Lower lobe of right lung (tissue), 2 donors: ENCODE measurements at places on chromosomes 13 and 19. TPM values are rescaled to one million over a fixed set of nuclear protein-coding genes. Genes with fewer than 3 reads are reported as not detected.
A peak's percentile ranks its signal among the peaks of the same experiment; 100 is the strongest.

The CBY2 gene
- not detected for total RNA-seq

The C3 gene
- 1,321 TPM for total RNA-seq

The CEACAM3 gene
- total RNA-seq: 4.3 TPM

The ZIM2 gene
- total RNA-seq: not detected

The SPC24 gene
- total RNA-seq: 1.8 TPM

The PSG6 gene
- not detected for total RNA-seq

The KLK3 gene
- not detected for total RNA-seq

GRCh38 chr13:106468744-106469590, 66.5 kb downstream of the EFNB2 start:
- no peak overlapping the region for H3K4me3 ChIP-seq
- no peak overlapping the region for H3K27ac ChIP-seq
- H3K36me3 ChIP-seq: no peaks in the 10 kb centered on the region
- no peaks in the 10 kb centered on the region for H3K4me1 ChIP-seq

GRCh38 chr19:10502524-10503001, 593 bp downstream of the KEAP1 start:
- H3K27me3 ChIP-seq: no peaks in the 10 kb centered on the region
- H3K4me1 ChIP-seq: peaks cover 51% of the 10 kb centered on the region
- DNase-seq: peak; percentile 97
- H3K4me3 ChIP-seq: peak overlapping the region; percentile 85
- H3K36me3 ChIP-seq: peaks cover 21% of the 10 kb centered on the region

GRCh38 chr19:18719541-18719940, 36.1 kb downstream of the CRTC1 start:
- H3K27me3 ChIP-seq: no peaks in the 10 kb centered on the region
- H3K27ac ChIP-seq: no peak overlapping the region

GRCh38 chr13:30119476-30119875, 187.9 kb downstream of the KATNAL1 start:
- H3K27me3 ChIP-seq: no peaks in the 10 kb centered on the region
- peaks cover 18% of the 10 kb centered on the region for H3K4me1 ChIP-seq
- DNase-seq: no peak
- H3K36me3 ChIP-seq: no peaks in the 10 kb centered on the region
- no peak overlapping the region for H3K27ac ChIP-seq
- H3K4me3 ChIP-seq: no peak overlapping the region

DNA sequence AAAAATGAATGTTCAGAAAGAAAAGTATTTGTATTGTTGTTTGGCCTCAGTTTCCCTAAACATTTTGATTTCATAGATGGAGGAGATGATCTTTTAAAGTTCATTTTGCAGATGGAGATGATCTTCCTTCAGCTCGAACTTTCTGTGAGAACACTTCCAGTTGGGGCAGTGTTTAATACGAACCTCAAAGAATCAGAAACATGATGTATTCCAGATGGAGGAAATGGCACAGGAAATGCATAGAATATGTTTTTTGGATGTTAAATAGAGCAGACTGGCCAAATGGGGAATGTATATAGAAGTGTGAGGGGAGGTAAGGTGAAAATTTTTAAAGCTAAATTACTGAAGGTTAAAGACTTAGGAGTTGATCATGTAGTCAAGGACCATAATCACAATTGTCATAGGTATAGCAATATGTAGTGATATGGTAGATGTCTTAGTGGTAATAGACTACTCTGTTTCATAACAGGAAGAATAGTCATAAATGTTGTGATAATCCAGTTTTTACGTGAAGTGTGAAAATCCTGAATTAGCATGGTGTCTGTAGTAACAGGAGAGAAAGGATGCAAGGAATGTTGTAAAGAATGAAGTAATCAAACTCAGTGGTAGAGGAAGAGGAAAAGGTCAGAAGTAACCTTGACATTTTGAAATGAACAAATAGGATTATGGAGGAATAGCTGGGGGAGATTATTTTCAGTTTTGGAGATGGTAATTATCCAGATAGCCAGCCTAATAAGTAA, 5.1 kb downstream of the RAP2A start:
- no peaks in the 10 kb centered on the region for H3K27me3 ChIP-seq
- H3K4me1 ChIP-seq: peaks cover 38% of the 10 kb centered on the region
- H3K4me3 ChIP-seq: no peak overlapping the region
- DNase-seq: no peak

GRCh38 chr13:38398711-38399493, 49.3 kb downstream of the UFM1 start:
- DNase-seq: no peak
- no peaks in the 10 kb centered on the region for H3K36me3 ChIP-seq
- H3K27me3 ChIP-seq: no peaks in the 10 kb centered on the region
- no peaks in the 10 kb centered on the region for H3K4me1 ChIP-seq
- H3K4me3 ChIP-seq: no peak overlapping the region

DNA sequence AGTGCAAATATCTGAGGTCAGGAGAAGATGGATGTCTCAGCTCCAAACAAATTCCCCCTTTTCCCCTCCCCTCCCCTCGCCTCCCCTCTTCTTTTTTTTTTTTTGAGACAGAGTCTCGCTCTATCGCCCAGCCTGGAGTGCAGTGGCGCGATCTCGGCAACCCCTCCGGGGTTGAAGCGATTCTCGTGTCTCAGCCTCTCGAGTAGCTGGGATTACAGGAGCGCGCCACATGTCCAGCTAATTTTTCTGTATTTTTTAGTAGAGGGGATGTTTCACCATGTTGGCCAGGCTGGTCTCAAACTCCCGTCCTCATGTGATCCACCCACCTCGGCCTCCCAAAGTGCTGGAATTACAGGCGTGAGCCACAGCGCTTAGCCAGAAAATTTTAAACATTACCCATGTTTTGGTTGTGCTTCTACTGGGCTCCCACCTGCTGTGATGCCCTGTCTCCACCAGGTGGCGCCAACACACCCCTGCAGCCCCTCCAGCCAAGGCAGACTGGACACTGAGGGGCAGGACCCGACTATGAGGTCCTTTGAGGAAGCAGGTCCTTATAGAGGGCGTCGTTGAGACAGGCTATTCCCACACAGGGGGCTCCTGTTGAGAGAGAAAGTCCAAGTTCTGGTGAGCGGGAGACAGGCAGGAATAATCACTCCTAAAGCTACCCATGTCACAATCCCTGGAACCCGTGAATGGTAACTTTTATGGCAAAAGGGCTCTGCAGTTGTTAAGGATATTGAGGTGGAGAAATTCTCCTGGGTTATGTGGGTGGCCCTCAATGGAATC, 6.3 kb downstream of the ERICH4 start:
- DNase-seq: peak; percentile 81
- peaks cover 23% of the 10 kb centered on the region for H3K4me1 ChIP-seq
- no peaks in the 10 kb centered on the region for H3K36me3 ChIP-seq
- H3K27me3 ChIP-seq: no peaks in the 10 kb centered on the region

GRCh38 chr13:79003989-79004898, 345.3 kb upstream of the OBI1 start:
- H3K4me3 ChIP-seq: no peak overlapping the region
- H3K4me1 ChIP-seq: no peaks in the 10 kb centered on the region
- no peaks in the 10 kb centered on the region for H3K27me3 ChIP-seq
- no peaks in the 10 kb centered on the region for H3K36me3 ChIP-seq

DNA sequence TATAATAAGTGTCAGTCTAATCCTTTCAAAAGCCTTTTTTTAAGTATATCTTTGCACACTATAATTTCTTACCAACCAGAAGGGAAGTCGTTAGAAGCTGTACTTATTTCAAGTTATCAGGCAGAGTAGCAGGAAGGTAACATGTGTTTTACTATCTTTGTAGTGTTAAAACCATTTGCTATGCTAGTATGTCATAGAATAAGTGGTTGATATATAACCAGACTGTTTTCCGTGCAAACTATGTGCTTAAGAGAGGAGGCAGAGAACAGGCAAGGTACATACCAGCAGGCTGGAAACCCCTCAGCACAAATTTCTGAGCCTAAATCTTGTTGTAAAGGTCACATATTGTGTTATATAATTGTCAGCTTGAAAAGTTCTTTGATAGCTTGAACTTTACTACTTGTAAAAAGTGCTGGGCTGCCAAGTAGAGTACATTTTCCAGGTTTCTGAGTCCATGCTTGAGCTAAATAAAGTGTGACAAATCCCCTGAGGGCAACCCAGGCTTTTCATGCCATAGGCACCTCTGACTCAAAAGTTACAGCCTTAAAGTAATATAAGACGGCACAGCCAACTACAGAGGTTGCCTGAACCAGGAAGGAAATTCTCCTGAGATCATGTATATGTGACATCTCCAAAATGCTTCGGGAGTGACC, 1297.4 kb downstream of the PCDH9 start:
- no peaks in the 10 kb centered on the region for H3K36me3 ChIP-seq
- no peaks in the 10 kb centered on the region for H3K27me3 ChIP-seq
- H3K27ac ChIP-seq: no peak overlapping the region
- no peak overlapping the region for H3K4me3 ChIP-seq
- H3K4me1 ChIP-seq: no peaks in the 10 kb centered on the region
- no peak for DNase-seq

GRCh38 chr13:40613914-40614313, 52.5 kb downstream of the FOXO1 start:
- no peaks in the 10 kb centered on the region for H3K27me3 ChIP-seq
- H3K27ac ChIP-seq: peak overlapping the region; percentile 14
- H3K4me1 ChIP-seq: peaks cover 66% of the 10 kb centered on the region
- H3K4me3 ChIP-seq: no peak overlapping the region

- DNase-seq: no peak
- no peak overlapping the region for H3K27ac ChIP-seq
- no peak overlapping the region for H3K4me3 ChIP-seq
- no peaks in the 10 kb centered on the region for H3K4me1 ChIP-seq
These were observed 1217.5 kb downstream of the DIAPH3 start for GRCh38 chr13:58946274-58946673.

DNA sequence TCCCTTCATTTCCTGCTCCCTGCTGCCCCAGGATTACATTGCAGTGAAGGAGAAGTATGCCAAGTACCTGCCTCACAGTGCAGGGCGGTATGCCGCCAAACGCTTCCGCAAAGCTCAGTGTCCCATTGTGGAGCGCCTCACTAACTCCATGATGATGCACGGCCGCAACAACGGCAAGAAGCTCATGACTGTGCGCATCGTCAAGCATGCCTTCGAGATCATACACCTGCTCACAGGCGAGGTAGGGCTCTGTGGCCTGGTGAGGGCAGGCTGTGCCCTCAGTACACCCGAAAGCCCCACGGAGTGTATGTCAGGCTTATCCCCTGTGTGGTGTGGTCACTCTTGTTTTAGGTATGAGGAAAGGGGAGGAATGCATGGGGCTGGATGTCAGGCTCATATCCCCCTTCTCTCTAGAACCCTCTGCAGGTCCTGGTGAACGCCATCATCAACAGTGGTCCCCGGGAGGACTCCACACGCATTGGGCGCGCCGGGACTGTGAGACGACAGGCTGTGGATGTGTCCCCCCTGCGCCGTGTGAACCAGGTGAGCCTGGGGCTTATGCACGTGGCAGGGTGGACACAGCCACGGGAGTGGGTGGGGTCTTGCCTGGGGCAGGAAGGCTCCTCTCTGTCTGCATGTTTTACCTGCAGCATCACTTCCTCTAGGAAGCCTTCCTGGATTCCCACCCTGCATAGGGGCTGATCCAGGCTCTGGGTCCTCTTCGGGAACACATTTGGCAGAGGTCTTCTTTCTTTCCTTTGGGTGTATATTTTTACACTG, 2.3 kb upstream of the RNF225 start:
- DNase-seq: no peak
- H3K27me3 ChIP-seq: peaks cover 18% of the 10 kb centered on the region
- H3K36me3 ChIP-seq: peaks cover 70% of the 10 kb centered on the region
- no peak overlapping the region for H3K4me3 ChIP-seq
- H3K4me1 ChIP-seq: peaks cover 21% of the 10 kb centered on the region
- no peak overlapping the region for H3K27ac ChIP-seq

GRCh38 chr13:72146816-72147215, 279.8 kb upstream of the DACH1 start:
- H3K36me3 ChIP-seq: no peaks in the 10 kb centered on the region
- no peak for DNase-seq
- no peak overlapping the region for H3K27ac ChIP-seq
- no peaks in the 10 kb centered on the region for H3K27me3 ChIP-seq

DNA sequence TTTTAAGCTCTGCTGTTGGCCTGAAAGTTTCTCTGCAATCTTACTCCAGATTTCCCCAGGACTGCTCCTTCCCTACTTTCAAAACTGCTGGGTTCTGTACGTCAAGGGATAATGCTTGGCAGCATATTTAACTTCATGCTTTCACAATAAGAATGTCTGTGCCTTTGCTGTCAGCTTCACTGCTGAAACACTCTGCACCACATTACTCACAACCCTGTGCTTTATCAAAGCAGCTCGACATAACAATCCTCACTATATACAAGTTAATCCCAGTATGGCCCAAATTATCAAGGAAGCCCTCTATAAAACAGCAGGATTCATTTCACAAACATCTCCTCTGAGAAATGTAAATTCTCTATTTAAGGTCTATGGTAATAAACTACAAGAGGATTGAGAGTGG, 17.5 kb downstream of the LATS2 start:
- peaks cover 25% of the 10 kb centered on the region for H3K36me3 ChIP-seq
- no peaks in the 10 kb centered on the region for H3K27me3 ChIP-seq

- DNase-seq: no peak
- no peak overlapping the region for H3K4me3 ChIP-seq
- no peaks in the 10 kb centered on the region for H3K27me3 ChIP-seq
- H3K36me3 ChIP-seq: no peaks in the 10 kb centered on the region
These were observed 35.4 kb downstream of the PCCA start for GRCh38 chr13:100124265-100124664.

GRCh38 chr13:45269204-45269603, 68.4 kb upstream of the KCTD4 start:
- H3K4me3 ChIP-seq: no peak overlapping the region
- no peaks in the 10 kb centered on the region for H3K27me3 ChIP-seq
- H3K27ac ChIP-seq: no peak overlapping the region
- H3K36me3 ChIP-seq: peaks cover 16% of the 10 kb centered on the region

- H3K4me1 ChIP-seq: no peaks in the 10 kb centered on the region
- DNase-seq: no peak
- H3K27ac ChIP-seq: no peak overlapping the region
- H3K36me3 ChIP-seq: no peaks in the 10 kb centered on the region
These were observed 11.6 kb upstream of the NAA16 start for GRCh38 chr13:41299316-41300094.

DNA sequence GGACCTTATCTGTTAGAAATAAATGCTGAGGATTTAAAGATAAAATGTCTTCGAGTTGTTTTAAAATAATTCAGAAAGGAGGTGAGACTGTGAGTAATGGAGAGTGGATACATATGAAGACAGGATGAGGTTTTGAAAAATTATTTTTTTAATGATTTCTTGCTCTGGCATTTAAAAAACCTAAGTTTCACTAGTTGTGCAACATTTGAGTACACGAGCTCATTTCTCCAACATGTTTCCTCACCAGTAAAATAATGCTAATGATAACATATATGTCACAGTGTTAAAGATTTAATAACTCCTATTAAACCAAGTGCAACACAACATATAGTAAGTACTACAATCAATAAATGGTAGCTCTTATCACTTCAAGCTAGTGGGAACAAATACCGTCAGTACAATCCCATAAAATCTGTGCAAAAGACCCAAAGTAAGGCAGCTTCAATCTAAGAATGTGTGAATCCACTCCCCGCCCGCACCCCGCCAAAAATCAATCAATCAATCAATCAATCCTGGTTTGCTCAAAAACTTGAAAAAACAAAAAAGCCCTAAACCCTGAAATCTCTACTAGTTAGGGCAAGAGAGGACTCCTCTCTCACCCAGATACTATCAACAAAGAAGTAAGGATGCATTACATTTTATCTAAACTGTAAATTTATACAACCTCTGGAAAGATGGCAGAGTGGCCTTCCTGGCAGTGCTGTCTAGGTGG, 1.3 kb downstream of the ALG5 start:
- peaks cover 22% of the 10 kb centered on the region for H3K4me1 ChIP-seq
- peak overlapping the region; percentile 91 for H3K4me3 ChIP-seq
- H3K27ac ChIP-seq: peak overlapping the region; percentile 98
- H3K36me3 ChIP-seq: peaks cover 32% of the 10 kb centered on the region
- no peak for DNase-seq

- H3K27ac ChIP-seq: no peak overlapping the region
- no peaks in the 10 kb centered on the region for H3K36me3 ChIP-seq
- H3K27me3 ChIP-seq: no peaks in the 10 kb centered on the region
- DNase-seq: no peak
These were observed 1043.6 kb downstream of the UQCRFS1 start for GRCh38 chr19:28169168-28169887.
